ENCODE measurements at places on chromosomes 16 and 17.

- DNase-seq: no peak
Observed at GRCh38 chr16:48106446-48106845, 49.3 kb downstream of the ABCC12 start.

DNA sequence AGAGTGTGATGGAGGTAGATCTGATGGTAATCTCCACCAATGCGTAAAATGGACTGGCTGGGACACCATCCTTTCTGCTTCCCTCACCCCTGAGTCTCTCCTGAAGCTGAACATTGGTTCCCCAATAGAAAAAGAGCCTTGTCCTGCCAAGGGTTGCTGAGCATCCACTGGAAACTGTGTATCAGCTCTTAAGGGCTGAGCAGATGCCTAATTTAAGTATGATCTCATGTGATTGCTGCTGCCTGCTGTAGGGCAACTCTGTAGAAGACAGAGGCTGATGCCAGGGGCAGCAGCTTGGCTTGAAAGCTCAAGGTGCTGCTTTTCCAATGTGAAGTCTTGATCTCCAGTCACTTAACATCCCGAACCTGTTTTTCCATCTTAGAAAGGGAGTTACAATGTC, 310.3 kb upstream of the CCL2 start:
- no peak for DNase-seq

DNA sequence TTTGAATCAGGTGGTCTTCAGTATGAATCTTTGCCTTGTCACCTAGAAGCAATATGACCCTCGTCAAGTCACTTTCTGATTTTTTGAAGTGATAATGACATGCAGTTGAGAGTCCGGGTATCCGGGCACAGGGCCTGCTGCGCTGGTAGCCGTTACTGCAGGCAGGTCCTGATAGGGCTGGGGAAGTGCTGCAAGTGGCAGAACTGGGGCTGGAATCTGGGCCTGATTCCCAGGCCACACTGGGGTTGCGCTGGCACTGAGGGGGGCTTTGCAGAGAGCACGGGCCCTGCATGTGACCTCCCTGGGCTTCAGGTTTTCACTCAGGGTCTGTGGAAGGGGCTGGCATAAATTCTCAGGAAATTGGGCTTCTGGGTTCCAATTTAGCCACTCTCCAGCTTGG, 3.0 kb downstream of the PPP4C start:
- no peak for DNase-seq

DNA sequence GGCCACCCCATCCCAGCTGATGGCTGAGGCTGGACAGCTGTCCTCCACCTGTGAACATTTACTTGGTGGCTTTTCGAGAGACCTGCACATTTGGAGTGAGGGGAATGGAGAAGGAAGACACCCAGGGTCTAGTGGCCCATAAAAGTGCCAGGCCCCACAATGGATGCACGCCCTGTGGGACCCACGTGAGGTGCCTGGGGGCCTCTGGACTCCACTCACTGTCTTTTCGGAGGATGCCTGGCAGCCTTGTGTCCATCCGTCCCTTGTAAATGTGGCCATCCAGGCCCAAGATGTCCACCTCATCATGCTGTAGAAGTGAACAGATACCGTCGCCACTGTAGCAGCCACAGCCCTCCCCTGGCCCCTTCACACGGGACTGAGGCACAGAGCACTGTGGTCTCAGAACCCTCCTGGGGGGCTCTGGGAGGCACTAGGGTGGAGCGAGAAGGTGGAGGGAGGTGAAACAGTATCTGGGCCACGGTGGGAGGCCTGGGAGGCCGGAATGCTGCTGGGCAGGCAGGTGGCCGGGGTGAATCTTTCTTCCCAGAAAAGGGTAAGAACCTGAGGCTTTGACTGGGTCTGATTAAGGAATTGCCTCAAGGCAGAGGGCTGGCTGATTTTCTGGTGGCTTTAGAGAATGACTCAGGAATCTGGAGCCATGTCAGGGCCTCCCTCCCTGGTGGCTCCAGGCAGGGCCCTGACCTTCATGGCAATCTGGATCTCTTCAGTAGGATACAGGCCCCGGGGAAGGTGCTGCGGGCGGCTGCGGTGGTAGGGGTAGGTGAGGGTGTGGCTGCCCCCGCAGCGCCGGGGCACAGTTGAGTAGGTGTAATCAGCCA, 11.5 kb downstream of the UBALD2 start:
- no peak for DNase-seq

- peak; percentile 39 for DNase-seq
Observed at GRCh38 chr17:5971969-5972368, 98.2 kb upstream of the WSCD1 start.

DNA sequence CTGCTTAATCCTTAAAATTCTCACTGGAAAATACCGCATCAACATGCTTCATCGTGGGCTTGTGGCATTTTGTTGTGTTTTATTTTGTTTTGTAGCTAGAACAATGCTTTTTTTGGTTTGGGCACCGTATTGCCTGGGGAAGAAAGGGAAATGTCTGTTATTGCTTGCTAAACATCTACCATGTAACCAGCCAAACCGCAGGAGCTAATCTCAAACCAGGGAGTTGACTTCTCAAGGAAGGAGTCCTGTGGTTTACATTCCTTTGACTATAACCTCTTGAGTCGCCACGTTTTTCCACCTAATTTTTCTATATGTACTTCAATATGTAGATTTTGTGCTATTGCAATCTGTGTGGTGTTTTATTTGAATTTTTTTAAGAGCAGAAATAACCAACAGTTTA, 593.5 kb upstream of the SOX9 start:
- DNase-seq: no peak

DNA sequence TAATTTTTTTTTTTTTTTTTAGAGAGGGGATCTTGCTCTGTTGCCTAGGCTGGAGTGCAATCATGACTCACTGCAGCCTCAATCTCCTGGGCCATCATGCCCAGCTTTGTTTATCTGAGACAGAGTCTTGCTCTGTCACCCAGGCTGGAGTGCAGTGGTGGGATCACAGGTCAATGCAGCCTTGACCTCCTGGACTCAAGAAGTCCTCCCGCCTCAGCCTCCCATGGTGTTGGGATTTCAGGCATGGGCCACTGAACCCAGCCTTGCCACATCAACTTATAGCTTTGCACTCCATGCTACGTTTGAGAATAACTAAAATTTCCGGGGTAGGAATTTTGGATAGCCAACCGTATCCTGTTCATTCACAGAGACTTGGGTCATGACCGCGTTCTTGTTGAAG, 30.6 kb downstream of the RNF213 start:
- DNase-seq: no peak

DNA sequence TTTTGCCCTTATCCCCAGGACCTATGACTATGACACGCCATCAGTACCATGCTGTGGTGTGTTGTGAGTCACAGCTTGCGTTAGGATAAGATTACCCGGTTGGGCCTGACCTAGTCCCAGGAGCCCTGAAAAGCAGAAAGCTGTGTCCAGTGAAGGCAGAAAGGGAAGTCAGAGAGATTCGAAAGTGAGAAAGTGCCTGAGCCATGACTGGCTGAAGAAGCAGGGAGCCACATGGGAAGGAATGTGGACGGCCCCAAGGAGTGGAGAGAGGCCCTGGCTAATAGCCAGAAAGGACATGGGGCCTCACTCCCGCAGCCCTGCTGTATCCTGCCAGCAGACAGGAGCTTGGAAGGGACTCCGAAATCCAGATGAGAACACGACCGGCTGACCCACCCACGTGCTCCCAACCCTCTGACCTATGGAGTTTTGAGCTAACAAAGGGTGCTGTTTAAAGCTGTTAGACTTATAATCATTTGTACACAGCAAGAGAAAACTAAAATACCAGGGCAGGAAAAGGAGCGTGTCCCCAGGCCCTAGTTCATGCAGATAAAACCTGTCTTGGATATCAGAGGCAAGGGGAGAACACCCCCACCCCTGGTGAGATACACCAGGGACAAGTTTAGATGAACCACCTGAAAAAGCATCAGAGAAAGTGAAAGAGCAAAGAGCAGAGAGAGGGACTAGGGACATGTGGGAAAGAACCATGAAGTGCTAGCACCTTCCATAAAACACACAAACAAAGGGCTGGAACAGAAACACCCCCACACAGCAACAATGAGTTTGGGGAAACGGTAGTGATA, 115.3 kb downstream of the SLC39A11 start:
- DNase-seq: no peak

DNA sequence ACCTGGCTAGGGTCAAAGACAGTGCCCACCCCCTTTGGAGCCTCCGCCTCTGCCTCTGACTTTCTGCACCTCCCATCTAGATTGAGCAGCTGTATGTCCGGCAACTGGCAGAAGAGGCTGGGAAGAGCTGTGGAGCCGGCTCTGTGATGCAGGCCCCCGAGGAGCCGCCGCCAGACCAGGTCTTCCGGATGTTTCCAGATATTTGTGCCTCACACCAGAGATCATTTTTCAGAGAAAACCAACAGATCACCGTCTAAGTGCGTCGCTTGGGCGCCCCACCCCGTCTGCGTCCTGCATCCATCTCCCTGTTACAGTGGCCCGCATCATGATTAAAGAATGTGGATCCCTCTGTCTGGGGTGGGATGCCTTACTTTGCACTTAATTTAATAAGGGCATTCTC, 22.1 kb downstream of the IRF8 start:
- no peak for DNase-seq

- DNase-seq: no peak
Observed at GRCh38 chr16:84893849-84894599, 74.2 kb downstream of the CRISPLD2 start.

DNA sequence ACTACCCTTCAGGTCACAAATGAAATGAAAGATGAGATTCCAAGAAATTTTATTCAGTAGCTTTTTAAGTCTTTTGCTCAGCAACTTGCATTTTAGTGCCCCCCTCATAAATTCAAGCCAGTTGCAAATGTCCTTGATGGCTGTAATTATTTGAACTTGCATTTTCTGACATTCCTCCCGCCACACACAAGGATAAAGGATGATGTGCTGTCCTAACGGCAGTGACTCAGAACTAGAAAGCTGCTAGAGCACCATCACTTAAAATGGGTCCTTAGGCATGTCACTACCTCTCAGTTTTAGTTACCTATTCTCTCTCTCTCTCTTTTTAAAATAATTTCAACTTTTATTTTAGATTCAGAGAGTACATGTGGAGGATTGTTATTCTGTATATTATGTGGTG, 306.7 kb downstream of the CNTNAP4 start:
- DNase-seq: no peak

DNA sequence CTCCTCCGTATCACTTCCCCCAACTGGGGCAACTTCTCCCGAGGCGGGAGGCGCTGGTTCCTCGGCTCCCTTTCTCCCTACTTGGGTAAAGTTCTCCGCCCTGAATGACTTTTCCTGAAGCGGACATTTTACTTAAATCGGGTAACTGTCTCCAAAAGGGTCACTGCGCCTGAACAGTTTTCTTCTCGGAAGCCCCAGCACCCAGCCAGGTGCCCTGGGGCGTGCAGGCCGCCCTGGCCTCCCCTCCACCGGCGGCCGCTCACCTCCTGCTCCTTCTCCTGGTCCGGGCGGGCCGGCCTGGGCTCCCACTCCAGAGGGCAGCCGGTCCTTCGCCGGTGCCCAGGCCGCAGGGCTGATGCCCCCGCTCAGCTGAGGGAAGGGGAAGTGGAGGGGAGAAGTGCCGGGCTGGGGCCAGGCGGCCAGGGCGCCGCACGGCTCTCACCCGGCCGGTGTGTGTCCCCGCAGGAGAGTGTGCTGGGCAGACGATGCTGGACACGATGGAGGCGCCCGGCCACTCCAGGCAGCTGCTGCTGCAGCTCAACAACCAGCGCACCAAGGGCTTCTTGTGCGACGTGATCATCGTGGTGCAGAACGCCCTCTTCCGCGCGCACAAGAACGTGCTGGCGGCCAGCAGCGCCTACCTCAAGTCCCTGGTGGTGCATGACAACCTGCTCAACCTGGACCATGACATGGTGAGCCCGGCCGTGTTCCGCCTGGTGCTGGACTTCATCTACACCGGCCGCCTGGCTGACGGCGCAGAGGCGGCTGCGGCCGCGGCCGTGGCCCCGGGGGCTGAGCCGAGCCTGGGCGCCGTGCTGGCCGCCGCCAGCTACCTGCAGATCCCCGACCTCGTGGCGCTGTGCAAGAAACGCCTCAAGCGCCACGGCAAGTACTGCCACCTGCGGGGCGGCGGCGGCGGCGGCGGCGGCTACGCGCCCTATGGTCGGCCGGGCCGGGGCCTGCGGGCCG, 1.6 kb downstream of the HIC1 start:
- DNase-seq: no peak
